ENCODE measurements at places on chromosomes 1 and 21.

DNA sequence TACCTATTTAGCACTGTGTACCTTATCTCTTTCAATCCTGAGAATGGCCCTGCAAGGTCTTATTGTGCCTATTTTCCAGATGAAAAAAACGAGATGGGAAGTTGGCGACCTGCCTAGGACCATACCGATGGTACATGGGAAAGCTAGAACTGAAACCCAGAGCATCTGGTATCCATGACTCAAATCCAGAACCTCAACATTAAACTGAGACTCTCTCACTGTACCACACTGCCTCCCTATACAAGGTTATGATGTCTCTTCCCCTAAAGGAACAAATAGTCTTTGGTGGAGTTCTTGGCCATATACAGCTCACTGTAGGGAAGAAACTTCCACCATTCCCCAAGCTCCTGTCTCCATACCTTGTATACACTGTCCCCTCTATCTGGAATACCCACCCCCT is 110.7 kb downstream of the TNR start:
- no peak for DNase-seq

DNA sequence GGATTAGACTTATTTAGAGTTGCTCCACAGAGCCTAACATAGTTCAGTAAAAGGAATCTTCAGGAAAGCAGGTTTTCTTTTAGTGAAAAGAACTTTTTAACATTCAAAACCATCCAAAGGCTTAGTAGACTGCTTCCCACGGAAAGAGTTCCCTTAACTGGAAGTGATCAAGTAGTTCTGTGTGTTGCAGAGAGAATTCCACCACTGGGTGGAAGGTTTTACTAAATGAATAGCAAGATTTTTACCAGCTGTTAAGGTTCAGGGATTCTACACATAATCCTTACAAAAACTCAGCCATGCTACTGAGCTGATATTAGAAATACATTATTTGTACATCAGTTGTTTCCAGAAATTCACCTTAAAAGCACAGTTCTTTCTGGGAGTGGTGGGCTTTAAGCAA is 119.7 kb downstream of the GDAP2 start:
- no peak for DNase-seq

DNA sequence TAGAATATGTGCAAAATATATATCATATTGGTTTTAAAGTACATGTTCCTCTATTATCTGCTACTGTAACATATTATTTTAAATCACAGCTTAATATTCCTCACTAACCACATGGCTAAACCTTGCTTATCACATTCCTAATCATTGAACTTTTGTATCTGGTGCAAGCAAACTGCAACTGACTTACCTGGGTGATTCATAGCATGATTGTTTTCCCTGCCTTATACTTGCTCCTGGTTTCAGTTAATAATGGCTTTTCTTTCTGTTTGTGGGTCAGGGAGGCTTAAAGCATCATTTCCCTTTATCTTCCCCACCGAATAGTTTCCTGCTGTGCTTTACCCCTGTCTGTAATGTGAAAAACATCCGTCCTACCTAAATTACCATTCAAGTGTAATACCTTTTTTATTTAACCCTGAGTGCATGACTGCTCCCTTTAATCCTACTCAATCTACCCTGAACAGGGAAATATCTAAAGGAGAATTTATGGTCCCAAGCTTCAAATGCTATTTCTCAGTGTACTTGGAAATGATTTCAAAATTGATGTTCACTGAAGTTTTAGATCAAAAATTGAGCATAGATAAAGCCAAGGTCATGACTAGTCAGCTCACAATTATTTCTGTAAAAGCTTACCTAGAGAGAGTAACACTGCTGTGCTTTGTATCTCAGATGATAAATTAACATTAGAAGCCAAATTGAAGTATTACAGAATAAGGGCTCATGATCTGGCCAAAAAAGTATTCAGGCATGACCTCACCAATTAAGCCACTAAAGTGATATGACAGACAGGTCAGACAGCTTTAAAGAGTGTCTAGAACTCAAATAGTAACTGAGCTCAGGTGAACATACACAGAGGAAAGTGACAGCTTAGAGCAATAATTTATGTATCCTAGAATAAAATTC is 507.1 kb downstream of the BRINP3 start:
- no peak for DNase-seq

DNA sequence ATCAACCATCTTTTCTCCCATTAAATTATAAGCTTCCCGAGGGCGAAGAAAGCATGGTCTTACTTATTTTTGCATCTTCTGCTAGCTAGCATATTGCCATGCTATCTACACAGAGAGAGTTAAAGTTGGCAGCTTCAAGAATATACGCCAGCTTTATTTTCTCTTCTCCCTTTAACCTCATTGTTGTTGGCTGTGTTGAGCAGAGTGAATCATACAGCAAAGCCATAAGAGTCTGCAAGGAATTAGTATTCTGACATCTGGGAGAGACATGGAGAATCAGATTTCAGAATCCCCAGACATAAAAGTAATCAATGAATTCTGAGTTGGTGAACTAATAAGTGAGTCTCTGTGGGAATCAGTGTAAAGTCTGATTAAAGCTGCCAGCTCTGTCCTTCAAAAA is 649.6 kb upstream of the PTBP2 start:
- no peak for DNase-seq

DNA sequence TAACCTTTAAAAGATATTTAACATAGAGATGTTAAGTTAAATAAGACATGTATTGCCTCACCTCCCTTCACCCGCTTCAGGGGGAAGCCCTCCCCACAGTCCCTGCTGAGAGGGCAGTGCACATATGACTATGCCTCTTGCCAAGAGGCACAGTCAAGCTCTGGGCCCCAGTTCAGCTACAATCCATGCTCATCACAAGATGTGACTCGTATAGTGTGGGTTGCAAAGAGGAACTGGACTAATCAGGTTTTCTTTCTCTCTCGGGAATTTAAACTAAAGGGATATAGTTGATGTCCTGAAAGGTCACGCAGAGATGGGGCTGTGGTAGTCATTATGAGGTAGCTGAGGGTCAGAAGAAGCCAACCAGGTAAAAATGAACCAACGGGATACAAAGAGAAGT is 35.6 kb downstream of the LYST start:
- no peak for DNase-seq

Measured in renal cortex interstitium (tissue), 15 donors.